ENCODE measurements at places on chromosomes 3 and 15.

DNA sequence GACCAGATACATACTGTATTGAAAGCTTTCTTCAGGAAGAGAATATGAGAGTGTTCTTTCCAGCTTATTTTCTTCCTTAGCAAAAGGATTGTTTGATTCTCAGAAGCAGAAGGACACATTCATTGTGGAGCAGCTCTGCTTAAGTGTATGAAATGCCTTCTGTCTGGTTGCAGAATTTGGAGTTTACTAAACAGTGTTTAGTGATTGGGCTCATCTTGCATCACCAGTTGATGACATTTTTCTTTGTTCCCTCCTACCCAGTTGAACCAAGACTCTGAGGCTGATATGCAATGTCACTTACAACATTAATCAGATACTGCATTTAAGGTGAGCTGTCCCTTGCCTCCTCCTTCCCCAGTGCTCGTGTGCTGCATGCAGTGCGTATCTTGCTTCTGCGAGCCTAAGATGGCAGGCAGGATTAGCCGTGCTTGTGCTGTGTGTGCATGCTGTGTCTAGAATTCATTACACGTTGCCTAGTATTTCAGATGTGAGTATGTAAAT lies 18.4 kb downstream of the ZBTB38 start:
- no peak for DNase-seq

DNA sequence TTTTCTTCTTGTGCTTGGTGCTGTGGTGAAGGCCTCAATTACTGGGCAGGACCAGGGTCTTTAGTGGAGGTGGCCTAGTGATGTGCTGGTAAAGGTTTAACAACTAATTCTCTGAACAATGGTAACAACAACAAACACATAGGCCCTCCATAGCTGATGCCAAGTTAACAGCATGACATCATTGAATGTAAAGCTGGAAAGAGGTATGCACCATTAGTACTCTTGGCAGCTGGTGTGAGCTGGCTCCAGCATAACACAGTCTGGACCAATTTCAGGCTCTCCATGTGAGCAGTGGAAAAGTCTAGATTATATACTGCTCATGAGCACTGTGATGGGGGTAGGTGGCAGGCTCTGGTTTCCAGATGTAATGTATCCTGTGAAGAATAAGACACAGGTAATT lies 61.8 kb downstream of the SLC7A14 start:
- DNase-seq = no peak

GRCh38 chr3:132394320-132394719 lies 23.0 kb upstream of the DNAJC13 start:
- no peak for DNase-seq

GRCh38 chr3:50853936-50854335 lies 179.2 kb downstream of the DOCK3 start:
- DNase-seq = no peak

DNA sequence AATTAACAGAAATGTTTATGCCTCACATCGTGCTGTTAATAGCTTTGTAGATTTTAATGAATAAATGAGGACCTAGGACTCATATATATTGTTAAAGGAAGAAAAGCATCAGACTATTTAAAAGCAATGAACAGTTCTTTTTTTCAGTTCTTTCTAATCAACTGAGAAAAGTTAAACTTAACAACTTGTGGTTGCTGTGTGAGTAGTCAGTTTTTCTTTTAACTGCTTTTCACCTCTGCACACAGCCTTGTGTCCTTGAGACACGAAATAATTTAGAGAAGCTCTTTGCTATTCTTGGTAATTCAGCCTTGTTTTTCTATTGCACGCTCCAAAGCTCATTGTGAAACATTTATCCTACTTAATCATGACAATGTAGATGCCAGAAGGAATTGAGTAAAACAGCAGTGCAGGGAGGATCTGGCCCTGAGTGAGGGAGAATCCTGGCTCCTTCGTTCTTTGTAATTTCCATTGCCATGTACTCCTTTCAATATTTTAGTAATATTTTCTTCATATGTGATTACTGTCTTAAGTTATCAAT lies 499.0 kb downstream of the PYDC2 start:
- DNase-seq = no peak

GRCh38 chr15:79516155-79516554 lies 84.0 kb downstream of the MINAR1 start:
- no peak for DNase-seq

- no peak for DNase-seq
These were observed 1390.9 kb upstream of the CADM2 start for GRCh38 chr3:83567935-83568334.

GRCh38 chr3:12727481-12727880 lies 31.6 kb downstream of the TMEM40 start:
- DNase-seq = no peak

GRCh38 chr3:41836360-41837134 lies 125.4 kb downstream of the ULK4 start:
- no peak for DNase-seq

DNA sequence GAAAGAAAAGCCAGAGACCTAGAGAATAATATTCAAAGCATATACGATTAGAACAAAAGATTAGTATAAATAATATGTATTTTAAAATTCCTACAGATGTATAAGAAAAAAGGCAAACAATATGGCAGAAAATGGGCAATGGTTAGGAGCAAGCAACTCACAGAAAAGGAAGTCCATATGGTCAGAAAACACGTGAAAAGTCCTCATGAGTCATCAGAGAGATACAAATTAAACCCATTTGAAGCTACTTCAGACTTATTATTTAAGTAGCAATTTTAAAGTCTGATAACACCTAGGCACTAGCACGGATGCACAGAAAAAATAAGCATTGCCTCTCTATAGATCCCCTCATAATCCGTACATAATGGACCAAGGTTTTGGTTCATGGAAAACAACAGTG lies 25.6 kb downstream of the SLC7A14 start:
- DNase-seq = no peak

Measured in GM19239 (cell line).